ENCODE measurements at places on chromosomes 16 and 17.
A peak's percentile ranks its signal among the peaks of the same experiment; 100 is the strongest.

DNA sequence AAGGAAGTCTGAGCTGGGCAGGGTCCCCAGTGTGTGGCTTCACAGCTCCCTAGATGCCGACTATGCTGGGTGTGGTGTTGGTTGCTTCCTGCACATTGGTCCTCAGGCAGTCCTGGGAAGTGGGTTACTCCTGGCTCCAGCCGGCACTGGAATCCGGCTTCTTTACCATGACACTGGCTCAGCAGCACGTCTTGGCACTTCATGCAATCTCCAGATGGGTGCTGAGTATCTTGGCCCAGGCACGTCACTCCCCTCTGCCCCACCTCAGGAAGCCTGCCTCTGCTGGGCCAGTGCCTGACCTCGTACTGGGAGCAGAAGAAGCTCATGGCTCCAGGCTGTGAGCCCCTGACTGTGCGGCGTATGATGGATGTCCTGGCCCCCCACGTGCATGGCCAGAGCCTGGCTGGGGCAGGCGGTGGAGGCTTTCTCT, 24.5 kb downstream of the FCSK start:
- no peak for DNase-seq

DNA sequence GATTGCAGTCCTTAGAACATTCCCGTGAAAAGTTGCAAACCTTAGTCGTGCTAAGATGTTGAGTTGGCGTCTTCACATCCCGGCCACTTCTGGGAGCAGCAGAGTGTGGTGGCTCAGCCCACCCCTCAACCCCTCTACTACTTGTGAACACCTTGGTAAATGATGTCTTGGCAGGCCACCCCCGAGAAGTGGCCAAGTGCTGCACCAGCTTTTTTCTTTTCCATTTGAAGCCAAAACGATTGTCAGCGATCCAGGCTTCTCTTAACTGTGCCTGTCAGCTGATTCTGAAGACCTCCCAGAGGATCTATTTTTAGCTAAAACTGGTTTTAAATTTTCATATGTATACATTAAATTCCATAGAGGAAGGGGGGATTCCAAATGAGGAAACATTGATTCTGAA, 247.5 kb downstream of the CDH13 start:
- DNase-seq: no peak

GRCh38 chr16:58462089-58462488, 37.9 kb upstream of the NDRG4 start:
- DNase-seq: no peak

DNA sequence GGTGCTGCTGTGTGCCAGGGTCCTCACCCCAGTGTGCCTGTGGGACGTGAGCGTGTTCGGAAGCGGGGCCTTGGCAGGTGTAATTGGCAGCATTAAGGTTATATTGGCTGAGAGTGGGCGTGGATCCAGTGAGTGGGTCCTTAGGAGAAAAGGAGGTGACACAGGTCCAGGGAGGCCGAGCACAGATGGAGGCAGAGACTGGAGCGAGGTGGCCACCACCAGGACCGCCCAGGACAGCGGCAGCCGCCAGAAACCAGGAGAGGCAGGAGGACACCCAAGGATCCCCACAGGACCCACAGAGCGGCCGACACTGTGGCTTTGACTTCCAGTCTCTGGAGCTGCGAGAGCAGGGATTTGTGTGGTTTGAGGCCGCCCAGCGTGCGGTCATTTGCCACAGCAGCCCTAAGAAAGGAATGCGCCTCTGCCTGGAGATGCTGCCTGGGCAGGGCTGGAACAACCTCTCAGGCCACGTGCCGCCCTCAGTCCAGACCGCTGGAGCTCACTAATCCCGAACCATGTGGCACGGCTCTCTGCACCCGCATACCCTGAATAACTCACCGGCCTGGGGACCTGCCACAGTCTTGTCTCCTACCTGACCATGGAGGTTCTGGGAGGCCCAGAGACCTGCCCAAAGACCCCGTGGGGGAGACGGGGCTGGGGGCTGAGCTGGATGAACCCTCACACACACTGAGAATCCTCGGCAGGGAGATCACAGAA, 45.4 kb downstream of the SOX8 start:
- no peak for DNase-seq

- DNase-seq: no peak
These were observed 2.1 kb downstream of the MPO start for GRCh38 chr17:58278661-58279015.

DNA sequence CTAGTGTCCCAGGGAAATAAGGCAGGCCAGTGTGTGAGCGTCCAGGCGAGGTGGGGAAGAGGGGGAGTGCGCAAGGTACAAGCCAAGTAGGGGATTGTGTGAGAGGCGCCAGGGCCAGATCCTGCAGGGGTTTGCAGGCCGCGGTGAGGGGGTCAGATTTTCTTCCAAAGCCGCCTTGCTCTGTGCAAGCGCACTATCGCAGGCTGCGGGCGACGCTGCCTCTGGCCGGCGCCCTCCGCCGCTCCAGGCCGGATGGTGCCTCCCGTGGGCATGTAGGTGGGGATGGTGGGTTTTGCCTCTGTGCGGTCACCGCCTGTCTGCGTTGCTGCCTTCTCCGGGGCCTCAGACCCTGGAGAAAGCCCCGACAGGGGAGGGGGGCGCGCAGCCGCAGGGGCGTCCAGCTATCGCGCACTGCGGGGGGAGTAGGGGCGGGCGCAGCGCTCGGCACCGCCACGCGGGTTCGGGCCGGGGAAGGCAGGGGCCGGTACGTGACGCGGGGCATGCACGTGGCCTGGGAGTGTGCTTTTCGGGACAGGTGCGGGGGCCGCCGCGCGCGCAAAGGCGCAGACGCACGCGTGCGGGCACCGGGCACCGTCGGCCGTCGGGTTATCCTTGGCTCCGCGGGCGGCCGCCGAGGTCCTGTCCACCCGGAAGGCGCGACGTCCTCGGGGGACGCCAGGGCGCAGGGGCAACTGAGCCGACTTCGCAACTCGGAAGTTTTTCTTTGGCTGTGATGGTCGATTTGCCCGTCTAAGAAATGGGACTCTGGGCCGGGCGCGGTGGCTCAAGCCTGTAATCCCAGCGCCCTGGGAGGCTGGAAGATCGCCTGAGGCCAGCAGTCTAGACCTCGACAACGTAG, 1.1 kb upstream of the HAPSTR1 start:
- peak; percentile 44 for DNase-seq

GRCh38 chr17:681738-682529, 32.7 kb downstream of the VPS53 start:
- DNase-seq: no peak

- peak; percentile 28 for DNase-seq
These were observed 31.9 kb downstream of the PLCG2 start for GRCh38 chr16:81810894-81811538.

DNA sequence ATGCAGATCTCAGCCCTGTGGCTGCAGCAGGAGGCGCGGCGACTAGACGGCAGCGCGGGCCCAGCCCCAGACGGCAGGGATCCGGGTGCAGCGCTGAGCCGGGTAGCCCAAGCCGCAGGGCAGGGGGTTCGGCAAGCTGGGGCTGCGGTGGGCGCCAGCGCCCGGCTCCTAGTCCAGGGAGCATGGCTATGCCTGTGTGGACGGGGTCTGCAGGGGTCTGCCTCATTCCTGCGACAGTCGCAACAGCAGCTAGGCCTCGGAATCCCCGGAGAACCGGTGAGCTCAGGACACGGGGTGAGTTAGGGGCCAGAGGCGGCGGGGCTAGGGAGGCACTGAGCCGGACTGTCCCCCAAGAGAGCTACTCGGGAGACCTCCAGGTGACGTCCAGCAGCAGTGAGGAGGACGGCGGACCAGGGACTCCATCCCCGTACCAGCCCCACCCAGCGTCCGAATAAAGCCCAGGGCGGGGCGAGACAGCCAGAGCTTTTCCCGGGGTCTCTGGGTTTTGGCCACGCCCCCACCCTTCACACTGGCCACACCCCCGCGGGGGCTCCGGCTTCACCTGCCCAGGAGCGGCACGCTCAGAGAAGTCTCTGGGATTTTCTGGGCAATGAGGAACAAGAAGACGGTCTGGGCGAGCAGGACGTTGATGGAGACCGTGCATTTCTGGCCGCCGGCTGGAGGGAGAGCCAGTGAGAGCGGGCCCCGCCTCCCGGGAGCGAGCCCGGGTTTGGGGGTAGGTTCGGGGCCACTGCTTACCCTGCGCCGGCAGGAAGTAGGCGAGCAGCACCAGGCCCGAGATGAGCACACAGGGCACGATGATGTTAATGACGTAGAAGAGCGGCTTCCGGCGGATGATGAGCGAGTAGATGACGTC, 1.1 kb downstream of the C17orf107 start:
- DNase-seq: peak; percentile 90

- peak; percentile 59 for DNase-seq
These were observed 15.0 kb upstream of the C17orf58 start for GRCh38 chr17:68011199-68011665.

DNA sequence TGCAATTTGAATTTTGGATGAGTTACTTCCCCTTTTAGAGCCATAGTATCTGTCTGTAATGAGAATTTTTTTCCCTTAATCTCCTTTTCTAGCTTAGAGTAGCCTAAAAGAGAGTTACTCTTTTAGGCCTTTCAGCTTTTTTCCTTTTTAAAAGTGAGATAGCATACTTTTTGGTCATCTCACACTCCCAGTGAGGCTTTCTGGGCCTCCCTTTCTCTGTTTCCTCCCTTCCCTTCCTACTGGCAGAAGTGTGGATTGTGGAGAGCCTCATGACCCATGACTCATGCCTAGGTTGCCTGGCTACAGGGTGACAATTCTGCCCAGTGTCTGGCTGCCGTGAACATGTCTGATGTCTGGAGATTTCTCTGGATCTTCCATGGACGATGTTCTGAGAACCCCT, 15.2 kb downstream of the KRT23 start:
- no peak for DNase-seq

- no peak for DNase-seq
These were observed 436 bp downstream of the SPAG5 start for GRCh38 chr17:28598389-28598788.

GRCh38 chr17:42179335-42179734, 1.6 kb downstream of the KCNH4 start:
- no peak for DNase-seq

DNA sequence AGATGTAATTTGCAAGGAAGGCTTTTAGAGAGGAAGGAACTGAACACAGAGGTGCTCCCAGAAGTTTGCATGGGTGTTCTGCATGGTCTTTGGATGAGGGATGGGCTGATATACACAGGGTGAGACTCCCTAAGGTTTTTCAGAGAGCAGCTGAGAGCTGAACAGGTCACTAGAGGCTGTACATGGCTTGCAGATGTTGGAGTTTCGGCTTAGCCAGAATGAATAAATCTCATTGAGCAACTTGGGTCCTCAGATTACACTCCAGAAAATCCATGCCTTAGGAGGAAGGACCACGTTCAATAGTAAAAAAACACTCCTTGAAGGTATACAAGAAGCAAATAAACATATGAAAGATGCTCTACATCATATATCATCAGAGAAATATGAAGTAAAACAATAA, 7.5 kb upstream of the ITGB3 start:
- DNase-seq: no peak

DNA sequence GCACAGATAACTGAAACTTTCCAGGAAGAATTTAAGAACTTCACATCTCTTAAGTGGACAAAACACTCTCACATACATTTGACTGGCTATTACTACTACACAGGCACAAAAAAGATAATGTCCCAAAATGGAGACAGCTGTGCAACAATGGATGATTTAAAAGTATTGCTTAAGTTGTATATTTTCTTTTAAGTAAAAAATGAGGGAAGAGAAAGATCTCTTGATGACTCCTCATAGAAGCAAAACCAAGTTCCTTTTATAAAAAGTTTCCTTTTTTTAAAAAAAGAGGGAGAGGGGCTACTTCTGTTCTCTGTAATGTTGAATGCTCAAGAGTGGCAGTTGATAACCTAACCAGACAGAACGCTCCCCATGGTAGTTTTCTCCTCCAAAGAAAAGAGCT, 195.5 kb downstream of the ZFHX3 start:
- DNase-seq: no peak

DNA sequence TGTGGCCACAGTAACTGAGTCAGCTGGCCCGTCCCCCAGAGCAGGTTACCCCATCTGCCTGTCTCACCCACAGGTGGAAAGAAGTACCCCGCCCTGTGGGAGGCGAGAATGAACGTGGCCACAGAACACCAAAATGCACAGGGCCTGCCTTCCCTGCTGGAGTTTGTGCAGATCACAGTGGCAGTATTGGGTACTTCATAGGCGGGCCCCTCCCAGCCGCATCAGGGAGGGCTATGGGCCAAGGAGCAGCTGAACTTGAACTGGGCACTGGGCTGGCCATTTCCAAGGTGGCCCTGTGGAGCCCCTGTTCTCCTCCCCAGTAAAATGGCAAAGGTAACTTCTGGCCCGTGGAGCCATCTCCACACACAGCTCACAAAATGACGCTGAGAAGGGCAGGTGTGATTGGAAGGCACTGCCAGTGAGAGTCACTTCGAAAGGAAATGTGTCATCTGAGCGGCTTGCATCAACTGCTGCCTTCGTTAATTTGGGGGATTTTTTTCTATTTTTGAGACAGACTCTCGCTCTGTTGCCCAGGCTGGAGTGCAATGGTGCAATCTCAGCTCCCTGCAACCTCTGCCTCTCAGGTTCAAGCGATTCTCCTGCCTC, 162.9 kb downstream of the ENGASE start:
- DNase-seq: no peak

- no peak for DNase-seq
These were observed 55.6 kb upstream of the CIBAR2 start for GRCh38 chr16:85167589-85168537.

DNA sequence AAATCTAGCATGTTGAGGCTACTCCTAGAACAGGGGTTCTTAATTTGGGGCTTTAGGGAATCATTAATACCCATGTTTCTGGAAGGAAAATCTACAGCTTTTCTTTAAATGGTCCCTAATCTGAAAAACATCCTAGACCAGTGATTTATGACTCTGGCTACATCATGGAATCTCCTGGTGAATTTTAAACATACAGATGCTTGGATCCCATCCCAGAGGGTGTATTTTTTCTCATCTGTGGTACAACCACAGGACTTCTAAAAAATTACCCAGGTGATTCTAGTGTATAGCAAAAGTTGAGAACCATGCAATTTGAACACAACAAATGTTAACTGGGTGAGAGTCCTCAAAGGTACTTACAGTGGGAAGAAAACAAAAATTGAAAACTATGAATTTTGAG, 41.5 kb downstream of the KANSL1 start:
- no peak for DNase-seq

DNA sequence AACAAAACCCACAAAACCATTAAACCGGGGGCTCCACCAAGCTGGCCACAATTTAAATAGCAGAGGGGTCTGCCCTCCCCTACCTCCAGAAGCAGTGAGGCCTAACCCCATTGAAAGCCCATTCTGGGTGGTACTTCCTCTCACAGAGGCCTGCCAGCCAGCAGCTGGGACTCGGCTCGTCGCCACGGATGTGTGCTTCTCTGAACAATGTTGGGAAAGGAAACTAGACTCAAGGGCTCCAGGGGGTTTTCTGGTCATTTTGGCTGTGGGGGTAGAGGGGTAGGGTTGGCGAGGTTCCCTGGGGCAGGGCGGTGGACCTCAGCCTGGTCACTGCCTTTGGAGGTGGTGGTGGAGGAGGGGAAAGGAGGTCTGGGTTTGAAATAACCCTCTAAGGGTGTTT, 4.7 kb upstream of the PLCG2 start:
- peak; percentile 14 for DNase-seq

- no peak for DNase-seq
These were observed 126.6 kb downstream of the AXIN2 start for GRCh38 chr17:65434878-65435277.

DNA sequence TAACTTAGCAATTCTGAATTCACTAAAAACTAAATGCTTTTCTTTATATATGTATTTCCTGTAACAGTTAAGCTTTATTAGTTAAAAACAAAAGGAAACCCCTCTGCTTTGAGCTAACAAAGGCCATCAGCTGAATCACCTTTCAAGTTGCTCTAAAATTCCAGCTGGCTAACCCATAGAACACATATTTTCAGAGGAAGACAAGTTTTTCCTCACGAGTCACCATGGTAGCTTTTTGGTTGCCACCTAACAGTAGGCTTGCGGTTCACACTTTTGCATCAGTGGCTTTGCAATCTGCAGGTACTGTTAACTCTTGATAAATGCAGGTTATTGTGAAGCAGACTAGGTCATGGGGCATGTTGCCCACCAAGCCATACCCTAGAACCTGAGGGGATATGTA, 57.6 kb upstream of the IRX5 start:
- DNase-seq: no peak
